Omental fat pad (tissue), 4 donors: ENCODE measurements at places on chromosomes 6 and 20.

GRCh38 chr20:57902473-57902872, 192.7 kb upstream of the PMEPA1 start:
- no peak for DNase-seq

DNA sequence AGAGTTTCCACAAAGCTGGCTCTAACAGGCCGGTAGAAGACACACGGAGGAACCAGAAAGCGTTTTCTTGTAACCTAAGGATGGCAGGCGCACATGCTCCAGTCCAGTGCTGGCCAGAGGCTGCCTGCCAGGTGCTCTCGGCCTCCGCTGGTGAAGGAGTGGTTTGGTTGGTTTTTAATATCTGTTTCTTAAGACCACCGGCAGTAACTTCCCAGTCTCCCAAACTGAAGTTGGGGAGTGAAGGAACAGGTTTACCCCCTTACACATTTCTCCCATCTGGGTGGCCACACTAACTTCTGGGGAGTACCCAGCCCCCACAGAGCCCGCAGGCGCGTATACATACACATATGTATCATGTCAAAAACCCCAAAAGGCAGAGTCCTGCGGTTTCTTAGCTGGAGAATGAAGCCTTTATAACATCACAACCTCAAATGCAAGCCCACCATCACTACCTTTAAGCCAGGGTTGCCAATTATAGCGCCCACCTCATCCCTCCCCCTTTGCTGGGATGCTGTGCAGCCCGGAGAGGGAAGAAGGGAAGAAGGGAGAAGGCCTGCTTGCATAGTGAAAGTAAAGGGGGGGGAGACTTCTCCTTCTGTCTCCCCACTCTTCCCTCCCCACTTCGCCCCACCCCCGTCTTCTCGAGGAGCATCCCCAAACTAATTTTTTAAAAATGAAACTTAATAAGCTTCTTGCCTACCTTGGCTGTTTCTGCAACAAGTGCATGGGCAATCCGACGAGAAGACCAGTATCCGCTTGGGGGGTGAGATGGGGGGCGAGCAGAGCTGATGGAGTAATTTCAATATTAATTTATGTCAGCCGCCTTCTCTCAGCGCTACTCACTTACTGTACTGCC, 1.0 kb downstream of the TRERF1 start:
- DNase-seq = no peak

DNA sequence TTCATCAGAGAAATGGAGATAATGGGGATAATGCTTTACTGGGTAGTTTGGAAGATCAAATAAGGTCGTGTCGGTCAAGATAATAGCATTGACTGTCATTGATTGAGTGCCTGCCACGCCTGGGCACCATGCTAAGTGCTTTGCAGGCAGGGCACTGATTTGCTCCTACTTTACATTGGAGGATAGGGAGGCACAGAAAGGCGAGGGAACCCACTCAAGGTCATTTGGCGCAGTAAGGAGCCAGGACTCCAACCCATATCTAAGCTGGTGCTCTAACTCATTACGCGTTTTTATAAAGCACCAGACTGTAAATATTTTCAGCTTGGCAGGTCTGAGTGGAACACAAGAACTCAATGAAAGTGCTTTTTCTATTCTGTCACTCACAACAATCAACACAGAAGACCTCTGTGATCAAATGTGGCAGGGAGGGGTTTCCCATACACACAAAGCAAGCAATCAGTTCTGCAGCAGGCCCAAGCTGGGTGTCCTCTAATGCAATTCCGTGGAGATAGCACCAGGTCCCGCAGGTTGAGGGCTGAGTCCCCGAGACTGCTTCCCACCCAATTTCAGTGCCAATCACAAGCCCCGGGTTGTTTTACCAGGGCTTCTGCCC, 373.6 kb downstream of the CDH26 start:
- DNase-seq = no peak

DNA sequence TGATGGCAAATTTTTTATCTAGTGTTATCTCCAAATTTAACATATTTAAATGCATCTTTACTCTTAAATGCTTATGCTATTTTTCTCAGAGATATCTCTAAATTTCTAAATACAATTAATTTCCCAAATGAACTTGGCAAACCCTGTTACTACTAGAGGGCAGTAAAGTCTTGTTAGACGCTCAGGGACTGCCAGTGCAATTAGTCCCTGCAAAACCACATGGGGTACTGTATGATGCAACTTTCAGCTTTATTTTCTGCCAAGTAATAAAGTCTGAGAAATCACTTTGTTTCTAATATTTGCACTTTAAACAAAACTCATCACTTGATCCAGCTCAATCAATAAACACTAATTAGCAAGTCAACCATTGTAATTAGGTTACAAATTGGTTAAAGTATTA, 76.0 kb upstream of the ADGRB3 start:
- DNase-seq = no peak

DNA sequence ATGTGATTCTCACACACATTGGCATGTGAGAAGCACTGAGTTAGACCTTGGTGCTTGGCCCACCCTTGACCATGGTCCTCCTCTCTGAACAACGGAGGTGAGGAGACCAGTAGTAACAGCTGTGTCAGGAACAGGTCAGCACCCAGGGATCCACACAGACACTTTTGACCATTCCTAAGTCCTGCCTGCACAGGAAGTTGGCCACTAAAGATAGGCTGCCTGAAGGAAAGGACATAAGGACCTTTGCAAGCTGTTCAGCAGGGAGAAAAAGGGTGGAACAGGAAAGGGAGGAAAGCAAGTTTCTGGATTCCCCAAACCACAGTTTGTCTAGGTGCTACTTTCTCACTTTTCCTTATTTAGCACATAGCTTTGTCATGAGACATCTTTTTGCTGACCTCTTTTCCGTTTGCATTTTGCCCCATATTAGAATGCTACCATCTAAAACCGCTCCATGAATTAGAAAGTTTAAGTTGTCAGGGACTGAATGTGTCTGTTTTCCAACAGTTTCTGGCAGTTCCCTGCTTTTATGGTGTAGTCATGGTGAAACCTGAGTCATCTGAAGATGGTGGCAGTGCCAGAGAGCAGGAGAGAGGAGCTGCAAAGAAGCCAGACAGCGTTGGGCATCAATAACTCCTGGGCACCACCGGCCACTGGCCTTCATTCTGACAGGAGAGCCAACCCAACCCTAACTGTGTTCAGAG, 1.1 kb upstream of the CD109 start:
- no peak for DNase-seq
